ENCODE measurements at places on chromosomes 7 and 10.

GRCh38 chr10:110694820-110695538, 50.8 kb downstream of the RBM20 start:
- no peak overlapping the region for H3K4me3 ChIP-seq
- no peaks in the 10 kb centered on the region for H3K27me3 ChIP-seq
- H3K27ac ChIP-seq: no peak overlapping the region
- peaks cover 19% of the 10 kb centered on the region for H3K4me1 ChIP-seq

GRCh38 chr10:36110097-36110496, 468.0 kb upstream of the FZD8 start:
- no peak overlapping the region for H3K4me3 ChIP-seq
- no peaks in the 10 kb centered on the region for H3K27me3 ChIP-seq
- peaks cover 9% of the 10 kb centered on the region for H3K4me1 ChIP-seq
- no peaks in the 10 kb centered on the region for H3K36me3 ChIP-seq
- no peak for DNase-seq

GRCh38 chr10:12262278-12262981, 66.4 kb downstream of the CDC123 start:
- H3K4me1 ChIP-seq: no peaks in the 10 kb centered on the region
- DNase-seq: no peak
- no peak overlapping the region for H3K27ac ChIP-seq
- no peak overlapping the region for H3K4me3 ChIP-seq
- H3K36me3 ChIP-seq: no peaks in the 10 kb centered on the region

GRCh38 chr7:76281006-76281705, 21.3 kb upstream of the HSPB1 start:
- no peak overlapping the region for H3K4me3 ChIP-seq
- no peaks in the 10 kb centered on the region for H3K36me3 ChIP-seq
- no peak overlapping the region for H3K27ac ChIP-seq
- DNase-seq: no peak

DNA sequence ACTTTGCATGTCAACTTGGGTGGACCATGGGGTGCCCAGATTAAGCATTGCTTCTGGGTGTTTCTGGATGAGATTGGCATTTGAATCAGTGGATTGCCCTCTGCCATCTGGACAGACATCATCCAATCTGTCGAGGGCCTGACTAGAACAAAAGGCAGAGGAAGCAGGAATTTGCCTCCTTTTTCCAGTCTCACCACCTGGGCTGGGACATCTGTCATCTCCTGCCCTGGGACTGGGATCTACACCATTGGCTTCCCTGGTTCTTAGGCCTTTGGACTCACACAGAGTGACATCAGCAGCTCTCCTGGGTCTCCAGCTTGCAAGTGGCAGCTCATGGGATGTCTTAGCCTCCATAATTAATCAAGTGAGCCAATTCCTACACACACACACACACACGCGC, 10.3 kb downstream of the SLC13A4 start:
- H3K27ac ChIP-seq: no peak overlapping the region
- peaks cover 6% of the 10 kb centered on the region for H3K4me1 ChIP-seq
- H3K36me3 ChIP-seq: no peaks in the 10 kb centered on the region

DNA sequence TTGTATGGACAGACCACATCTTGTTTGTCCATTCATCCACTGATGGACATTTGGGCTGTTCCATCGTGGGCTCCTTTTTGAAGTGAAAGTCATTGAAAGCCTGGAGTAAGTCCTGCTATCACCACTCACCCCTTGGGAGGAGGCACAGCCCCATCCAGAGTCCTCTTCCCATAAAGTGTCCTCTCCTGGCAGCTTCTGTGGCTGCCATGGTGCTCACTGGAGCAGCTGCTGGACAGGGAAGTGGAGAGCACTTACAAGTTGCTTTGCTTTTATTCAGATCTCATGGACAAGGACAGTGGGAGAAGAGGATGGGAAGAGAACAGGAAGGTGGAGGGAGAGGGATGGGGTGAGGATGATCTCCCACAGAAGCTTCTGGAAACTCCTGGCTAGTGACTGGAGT, 18.5 kb upstream of the EIF5AL1 start:
- DNase-seq: no peak
- H3K36me3 ChIP-seq: no peaks in the 10 kb centered on the region
- no peaks in the 10 kb centered on the region for H3K27me3 ChIP-seq
- no peak overlapping the region for H3K4me3 ChIP-seq
- H3K27ac ChIP-seq: no peak overlapping the region

DNA sequence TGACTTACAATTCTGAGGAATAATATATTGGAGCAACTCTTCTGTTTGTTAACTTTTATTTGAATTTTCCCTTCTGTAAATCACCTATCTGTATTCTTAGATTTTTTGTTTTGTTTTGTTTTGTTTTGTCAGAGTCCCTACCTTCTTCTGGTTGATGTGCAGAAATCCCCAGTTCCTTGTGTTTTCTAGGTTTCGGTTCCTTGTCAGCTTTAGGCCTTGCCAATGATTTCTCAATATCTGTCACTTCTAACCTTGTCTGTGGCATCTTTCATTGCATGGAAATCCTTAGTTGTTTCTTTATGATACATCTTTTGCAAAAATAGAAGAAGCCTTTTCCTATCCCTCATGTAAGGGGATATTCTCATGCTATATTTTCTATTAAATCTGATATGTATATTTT, 21.7 kb upstream of the ST8SIA6 start:
- no peak overlapping the region for H3K4me3 ChIP-seq
- no peaks in the 10 kb centered on the region for H3K27me3 ChIP-seq
- no peak for DNase-seq

DNA sequence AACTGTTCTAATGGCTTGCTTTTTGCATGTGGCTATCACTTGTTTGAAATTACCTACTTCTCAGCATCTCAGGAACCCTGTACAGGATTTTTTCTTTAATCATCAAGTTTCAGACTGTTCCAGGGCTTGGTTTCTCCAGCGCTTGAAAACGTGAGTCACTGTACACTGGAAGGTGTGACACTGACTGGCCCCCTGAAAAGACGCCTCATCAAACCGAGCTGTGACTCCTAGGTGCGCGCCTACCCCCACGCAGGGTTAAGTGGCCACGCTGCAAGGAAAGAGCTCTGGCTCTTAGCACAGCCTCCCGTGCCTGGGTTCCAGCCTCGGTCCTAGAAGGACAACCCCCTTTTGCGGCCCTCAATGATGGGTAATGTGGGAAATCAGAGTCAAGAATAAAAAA, 81.0 kb downstream of the EBF3 start:
- H3K27ac ChIP-seq: no peak overlapping the region
- H3K4me1 ChIP-seq: no peaks in the 10 kb centered on the region
- no peak for DNase-seq
- no peak overlapping the region for H3K4me3 ChIP-seq
- no peaks in the 10 kb centered on the region for H3K36me3 ChIP-seq

GRCh38 chr7:151178236-151178635, 8.8 kb downstream of the ASB10 start:
- peaks cover 2% of the 10 kb centered on the region for H3K36me3 ChIP-seq
- DNase-seq: no peak
- H3K27me3 ChIP-seq: peaks cover 22% of the 10 kb centered on the region
- H3K27ac ChIP-seq: no peak overlapping the region
- H3K4me3 ChIP-seq: no peak overlapping the region

- no peak overlapping the region for H3K27ac ChIP-seq
- no peak overlapping the region for H3K4me3 ChIP-seq
- DNase-seq: no peak
- peaks cover 79% of the 10 kb centered on the region for H3K36me3 ChIP-seq
- peaks cover 14% of the 10 kb centered on the region for H3K4me1 ChIP-seq
Measured at GRCh38 chr7:44764665-44765578, 16.3 kb downstream of the ZMIZ2 start.

DNA sequence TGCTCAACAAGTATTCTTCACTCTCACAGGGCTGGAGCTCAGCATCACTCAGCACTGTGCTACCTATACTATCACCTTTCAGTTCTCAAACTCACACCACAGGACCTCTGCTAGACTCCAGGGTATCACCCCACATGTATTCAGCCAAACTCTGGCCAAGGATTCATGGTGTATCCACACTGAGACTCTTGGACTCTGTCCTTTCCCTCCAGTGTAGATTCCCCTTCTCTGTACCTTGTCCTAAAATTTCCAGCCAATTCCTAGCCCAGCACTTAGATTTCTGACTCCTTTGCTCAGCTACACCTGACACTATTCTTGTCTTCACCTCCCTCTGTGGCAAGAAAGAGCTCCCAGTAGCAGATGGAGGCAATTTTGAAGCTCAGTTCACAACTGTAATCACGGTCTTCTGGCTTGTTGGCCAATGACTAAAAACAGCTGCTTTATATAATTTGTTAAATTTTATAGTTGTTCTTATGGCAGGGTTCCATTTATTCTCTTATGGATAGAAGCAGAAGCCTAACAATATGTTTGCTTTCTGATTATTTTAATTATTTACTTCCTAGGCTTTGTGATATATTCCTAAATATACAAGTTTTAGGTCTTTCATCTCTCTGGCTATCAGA, 258.8 kb downstream of the THSD7A start:
- no peak overlapping the region for H3K27ac ChIP-seq
- DNase-seq: no peak
- H3K27me3 ChIP-seq: no peaks in the 10 kb centered on the region
- H3K4me1 ChIP-seq: no peaks in the 10 kb centered on the region

DNA sequence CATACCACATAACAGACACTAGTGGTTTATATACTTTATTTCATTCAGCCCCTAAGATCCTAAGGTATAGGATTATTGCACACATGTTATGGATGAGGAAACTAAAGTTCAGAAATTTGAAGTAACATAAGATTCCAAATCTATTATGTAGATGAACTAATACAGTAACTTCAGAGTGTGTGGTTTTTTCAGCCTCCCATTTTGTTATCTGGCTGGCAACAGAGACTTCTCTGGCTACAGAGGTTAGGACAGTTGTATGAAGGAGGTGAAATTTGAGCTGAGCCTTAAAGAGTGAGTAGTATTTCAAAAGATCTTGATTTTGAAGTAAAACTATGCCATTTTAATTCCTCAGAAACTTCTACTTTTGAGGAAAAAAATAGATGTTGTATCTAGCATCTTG, 125.4 kb downstream of the MAPK8 start:
- no peaks in the 10 kb centered on the region for H3K4me1 ChIP-seq
- no peak overlapping the region for H3K27ac ChIP-seq
- no peaks in the 10 kb centered on the region for H3K27me3 ChIP-seq
- no peak overlapping the region for H3K4me3 ChIP-seq

GRCh38 chr10:86205306-86206239, 161.0 kb downstream of the GRID1 start:
- no peak for DNase-seq
- no peak overlapping the region for H3K4me3 ChIP-seq
- no peaks in the 10 kb centered on the region for H3K36me3 ChIP-seq
- H3K4me1 ChIP-seq: no peaks in the 10 kb centered on the region
- no peak overlapping the region for H3K27ac ChIP-seq
- H3K27me3 ChIP-seq: no peaks in the 10 kb centered on the region

DNA sequence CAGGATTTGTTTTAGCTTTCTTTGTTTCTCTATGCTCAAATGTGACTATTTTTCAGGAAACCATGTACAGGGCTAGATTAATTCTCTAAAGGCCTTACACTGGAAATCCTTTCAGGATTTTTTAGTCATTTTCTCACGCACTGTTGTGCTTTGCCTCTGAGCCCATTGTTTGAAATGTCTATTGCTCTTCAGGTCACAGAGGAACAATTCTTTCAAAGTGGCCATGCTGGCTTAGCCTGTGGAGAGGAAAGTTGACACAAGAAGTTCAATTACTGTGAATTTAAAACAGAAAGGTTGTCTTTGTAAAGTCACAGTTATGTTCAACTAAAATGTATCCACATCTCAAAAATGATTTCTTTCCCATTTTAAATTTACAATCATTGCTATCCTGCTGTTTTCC, 1071.7 kb upstream of the POT1 start:
- no peaks in the 10 kb centered on the region for H3K27me3 ChIP-seq
- DNase-seq: no peak
- no peak overlapping the region for H3K4me3 ChIP-seq
- no peaks in the 10 kb centered on the region for H3K4me1 ChIP-seq

DNA sequence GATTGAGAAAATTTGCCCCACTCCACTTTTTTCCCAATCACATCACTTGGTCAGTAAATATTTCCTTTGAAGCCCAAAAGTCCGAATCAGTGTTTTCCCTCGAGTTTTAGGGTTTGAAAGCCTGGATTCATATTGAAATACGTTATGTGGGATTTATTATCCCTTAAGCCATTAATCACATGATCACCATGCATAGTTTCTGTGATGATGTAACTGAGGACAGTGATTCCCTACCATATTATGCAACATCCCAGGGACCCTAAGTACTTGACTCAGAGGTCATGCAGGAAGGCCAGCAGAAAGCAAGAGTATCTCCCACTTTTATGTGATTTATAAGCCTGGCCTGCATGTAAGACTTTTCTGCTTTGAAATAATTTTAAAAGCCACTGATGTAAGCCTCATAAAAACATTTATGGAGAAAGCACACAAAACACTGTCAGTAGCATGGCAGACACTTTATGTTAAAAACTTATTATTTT, 630.6 kb upstream of the ZWINT start:
- no peaks in the 10 kb centered on the region for H3K27me3 ChIP-seq
- DNase-seq: no peak
- H3K27ac ChIP-seq: no peak overlapping the region
- H3K36me3 ChIP-seq: no peaks in the 10 kb centered on the region
- H3K4me1 ChIP-seq: no peaks in the 10 kb centered on the region
- no peak overlapping the region for H3K4me3 ChIP-seq

GRCh38 chr10:42874713-42875387, 92.3 kb downstream of the BMS1 start:
- H3K27ac ChIP-seq: no peak overlapping the region
- no peaks in the 10 kb centered on the region for H3K36me3 ChIP-seq
- DNase-seq: peak; percentile 14
- H3K4me1 ChIP-seq: peaks cover 21% of the 10 kb centered on the region
- peaks cover 18% of the 10 kb centered on the region for H3K27me3 ChIP-seq

DNA sequence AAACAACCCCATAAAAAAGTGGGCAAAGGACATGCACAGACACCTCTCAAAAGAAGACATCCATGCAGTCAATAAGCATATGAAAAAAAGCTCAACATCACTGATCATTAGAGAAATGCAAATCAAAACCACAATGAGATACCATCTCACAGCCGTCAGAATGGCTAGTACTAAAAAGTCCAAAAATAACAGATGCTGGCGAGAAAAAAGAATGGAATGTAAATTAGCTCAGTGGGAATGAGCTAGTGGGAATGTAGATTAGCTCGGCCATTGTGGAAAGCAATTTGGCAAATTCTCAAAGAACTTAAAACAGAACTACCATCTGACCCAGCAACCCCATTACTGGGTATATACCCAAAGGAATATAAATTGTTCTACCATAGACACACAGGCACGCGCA, 287.0 kb downstream of the WDR37 start:
- H3K27me3 ChIP-seq: no peaks in the 10 kb centered on the region
- H3K4me3 ChIP-seq: no peak overlapping the region
- no peak overlapping the region for H3K27ac ChIP-seq

DNA sequence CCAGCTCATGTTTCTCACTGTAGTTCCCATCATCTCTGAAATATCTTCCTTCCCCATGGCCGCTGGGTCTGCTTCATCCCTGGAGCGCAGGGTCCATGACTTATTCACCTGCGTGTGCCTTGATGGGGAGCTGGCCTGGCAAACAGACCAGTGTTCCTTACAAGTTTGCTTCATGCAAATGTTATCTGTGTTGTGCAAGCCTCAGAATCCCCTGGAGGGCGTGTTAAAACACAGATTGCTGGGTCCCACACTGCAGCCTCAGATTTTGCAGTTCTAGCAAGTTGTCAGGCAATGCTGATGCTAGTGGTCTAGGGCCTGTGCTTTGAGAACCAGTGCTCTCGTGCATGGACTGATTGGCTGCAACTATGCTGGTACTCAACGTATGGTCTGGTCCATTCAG, 7.2 kb upstream of the DMBT1 start:
- DNase-seq: no peak
- no peaks in the 10 kb centered on the region for H3K27me3 ChIP-seq
- no peak overlapping the region for H3K27ac ChIP-seq
- H3K4me3 ChIP-seq: no peak overlapping the region

GRCh38 chr10:86699991-86700840, 31.9 kb downstream of the LDB3 start:
- H3K27me3 ChIP-seq: no peaks in the 10 kb centered on the region
- H3K36me3 ChIP-seq: peaks cover 9% of the 10 kb centered on the region
- H3K27ac ChIP-seq: no peak overlapping the region
- no peak for DNase-seq
- H3K4me3 ChIP-seq: no peak overlapping the region
- H3K4me1 ChIP-seq: no peaks in the 10 kb centered on the region

Measured in heart left ventricle (tissue), 16 donors.